NCI-H1092 (cell line): ENCODE measurements at places on chromosomes 13 and 19.
A peak's percentile ranks its signal among the peaks of the same experiment; 100 is the strongest.

DNA sequence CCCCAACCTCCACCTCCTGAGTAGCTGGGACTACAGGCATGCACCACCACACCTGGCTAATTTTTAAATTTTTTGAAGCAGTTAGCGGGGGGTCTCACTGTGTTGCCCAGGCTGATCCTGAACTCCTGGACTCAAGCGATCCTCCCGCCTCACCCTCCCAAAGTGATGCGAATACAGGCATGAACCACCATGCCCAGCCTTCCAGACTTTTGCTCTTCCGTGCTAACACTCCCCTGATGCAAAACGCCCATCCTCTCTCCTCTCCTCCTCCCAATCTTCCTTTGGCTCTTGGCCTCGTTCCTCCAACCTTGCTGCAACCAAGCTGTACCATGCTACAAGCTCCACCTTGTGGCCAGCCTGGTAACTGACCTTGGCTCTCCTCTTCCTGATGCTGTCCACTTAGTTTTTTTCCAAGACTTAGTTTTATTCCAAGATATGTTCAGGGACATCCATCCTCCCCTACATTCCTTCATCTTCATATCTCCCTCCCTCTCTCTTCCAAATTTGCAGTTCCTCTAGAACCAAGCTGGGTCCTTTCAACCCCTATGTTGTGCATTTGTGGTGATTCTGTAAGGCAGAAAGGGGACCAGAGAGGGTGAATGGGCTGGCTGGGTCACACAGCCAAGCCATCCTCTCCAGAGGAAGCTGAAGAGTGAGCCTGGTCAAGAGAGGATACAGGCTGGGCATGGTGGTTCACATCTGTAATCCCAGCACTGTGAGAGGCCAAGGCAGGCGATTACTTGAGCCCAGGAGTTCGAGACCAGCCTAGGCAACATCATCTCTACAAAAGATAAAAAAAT lies 32.8 kb downstream of the TINCR start:
- DNase-seq, result no peak

DNA sequence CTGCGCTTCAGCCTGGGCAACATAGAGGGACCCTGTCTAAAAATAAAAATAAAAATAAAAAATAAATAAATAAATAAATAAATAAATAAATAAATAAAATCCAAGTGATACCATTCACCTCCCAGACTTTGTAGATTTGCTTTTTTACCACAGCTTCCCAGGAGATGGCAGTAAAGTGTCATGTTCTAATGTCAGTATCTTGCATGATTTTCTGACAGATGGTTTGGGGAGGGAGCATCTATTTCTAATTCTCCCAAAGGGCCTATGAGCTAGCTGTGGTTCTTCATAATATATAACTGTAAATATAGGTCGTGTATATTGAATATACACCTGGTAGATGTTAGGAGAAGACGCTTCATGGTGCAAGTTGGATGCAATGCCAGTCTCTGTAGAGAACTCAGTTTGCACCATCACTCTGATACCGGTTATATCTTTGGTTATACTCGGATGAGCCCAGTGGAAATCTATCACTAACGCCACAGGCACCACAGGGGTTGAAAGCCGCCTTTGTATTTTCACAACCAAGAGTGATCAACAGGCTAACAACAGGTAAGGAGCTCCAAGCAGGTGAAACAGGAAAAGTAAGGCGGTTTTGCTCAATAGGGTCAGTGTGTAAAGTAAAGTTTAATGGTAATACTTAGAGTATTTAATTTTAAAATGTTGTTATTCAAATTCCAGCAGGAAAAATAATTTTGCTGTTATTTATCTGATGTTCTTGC lies 13.9 kb downstream of the APLP1 start:
- peak; percentile 49 for DNase-seq

DNA sequence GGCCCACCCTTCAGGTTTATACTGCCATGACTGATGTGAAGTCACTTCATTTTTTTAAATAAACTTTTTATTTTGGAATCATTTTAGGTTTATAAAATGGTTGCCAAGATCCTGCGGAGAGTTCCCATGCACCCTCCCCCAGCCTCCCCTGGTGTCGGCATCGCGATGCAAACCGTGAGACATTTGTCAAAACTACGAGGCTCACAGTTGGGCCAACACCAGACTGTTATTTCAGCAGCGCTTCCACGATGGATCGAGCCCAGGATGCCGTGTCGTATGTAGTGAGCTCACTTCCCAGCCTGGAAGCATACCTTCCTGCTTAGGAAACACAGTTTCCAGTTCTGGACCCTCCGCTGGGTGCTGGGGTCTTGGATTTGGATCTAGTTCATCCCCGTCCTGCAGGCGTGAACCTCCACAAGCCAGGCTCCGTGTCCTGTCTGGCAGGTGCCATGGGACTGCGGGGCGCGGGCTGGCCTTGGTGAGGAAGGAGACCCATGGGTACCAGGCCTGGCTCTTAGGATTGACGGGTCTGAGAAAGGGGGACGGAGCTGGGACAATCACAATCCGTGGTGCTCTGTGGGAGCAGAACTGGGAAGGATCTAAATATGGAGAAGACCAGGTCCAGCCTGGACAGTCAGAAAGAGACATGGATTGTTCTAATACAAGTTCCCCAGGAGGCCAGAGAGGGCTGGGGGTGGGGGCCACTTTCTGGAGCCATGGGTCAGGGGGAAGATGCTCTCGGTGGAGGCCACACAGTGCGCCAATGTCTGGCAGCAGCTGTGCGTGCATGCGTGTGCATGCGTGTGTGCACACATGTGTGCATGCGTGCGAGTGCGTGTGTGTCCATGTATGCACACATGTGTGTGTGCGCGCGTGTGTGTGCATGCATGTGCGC lies 2.4 kb upstream of the SBK2 start:
- DNase-seq, result no peak

DNA sequence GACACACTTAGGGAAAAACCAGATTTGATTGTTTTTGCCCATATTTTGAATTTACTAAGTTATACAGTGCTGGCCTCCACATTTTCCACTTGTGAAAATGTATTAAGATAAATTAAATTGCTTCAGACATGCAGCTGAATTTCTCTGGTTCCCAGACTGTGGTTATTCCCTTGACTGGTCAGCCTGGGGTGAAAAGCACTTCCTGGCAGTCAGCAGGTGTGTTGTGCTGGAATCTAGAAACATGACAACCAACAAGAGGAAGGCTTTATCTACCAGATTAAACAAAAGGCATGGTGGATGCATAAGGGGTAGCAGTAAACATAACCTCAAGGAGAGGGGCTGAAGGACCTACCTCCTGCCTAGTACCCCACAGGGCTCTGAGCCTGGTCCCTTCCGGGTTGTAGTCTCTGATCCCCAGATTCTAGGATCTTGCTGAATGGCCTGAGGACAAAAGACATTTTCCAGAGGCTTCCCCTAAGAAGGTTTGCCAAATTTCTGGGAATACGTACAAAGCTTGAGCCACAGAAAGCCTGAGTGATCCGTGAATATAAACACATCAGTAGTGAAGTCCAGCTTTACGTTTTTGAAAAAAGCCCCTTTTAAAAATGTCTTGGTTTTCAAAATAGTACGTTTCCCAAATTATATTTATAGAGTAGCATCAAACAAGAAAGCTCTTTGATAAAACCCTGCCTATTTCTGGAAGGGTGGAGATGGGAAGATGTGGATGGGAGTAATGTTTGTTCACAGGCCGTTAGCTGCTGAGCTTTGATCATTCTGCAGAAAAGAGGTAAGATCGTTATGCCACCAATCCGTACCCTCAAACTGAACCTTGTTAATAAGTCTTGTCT lies 133.4 kb downstream of the LACC1 start:
- no peak for DNase-seq

- no peak for DNase-seq
Measured at GRCh38 chr13:80962855-80963254, 621.9 kb upstream of the SPRY2 start.

- DNase-seq, result peak; percentile 39
Measured at GRCh38 chr13:106533101-106533942, 2.1 kb downstream of the EFNB2 start.

- peak; percentile 91 for DNase-seq
Measured at GRCh38 chr13:107329991-107330390, 762.1 kb upstream of the ARGLU1 start.

DNA sequence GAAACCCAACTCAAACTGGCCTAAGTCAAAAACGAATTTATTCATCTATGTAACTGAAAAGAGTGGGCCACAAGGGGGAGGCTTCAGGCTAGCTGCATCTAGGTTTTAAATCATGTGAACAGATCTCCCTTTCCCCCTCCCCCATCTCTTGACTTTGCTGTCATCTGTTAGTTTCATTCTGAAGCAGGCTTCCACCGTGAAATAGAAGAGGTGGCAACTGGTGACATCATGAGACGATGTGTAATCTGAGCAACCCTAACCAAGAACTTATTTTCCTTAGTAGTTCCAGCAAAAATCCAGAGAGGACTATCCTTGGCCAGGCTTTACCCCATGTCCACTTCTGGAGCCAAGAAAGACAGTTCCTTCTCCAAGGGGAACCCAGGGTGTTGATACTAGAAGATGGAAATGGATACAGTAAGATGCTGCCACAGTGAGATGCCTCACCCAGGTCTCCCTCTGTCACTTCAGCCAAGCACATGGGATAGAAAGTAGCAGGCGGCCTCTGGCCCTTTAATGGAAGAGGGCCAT lies 9.4 kb downstream of the SAMD4B start:
- no peak for DNase-seq

DNA sequence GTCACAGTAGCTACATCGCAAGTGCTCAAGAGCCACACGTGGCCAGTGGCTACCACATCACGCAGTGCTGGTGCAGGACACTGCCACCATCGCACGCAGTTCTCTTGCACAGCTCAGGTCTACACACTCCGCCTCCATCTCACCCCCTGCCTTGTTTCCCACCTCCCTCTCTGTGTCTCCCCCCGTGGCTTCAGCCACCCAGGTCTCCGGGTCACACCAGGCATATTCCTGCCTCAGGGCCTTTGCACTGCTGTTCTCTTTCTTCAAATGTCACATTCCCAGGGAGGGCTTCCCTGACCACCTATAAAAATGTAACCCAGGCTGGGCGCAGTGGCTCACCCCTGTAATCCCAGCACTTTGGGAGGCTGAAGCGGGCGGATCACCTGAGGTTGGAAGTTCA lies 10.6 kb downstream of the CCDC8 start:
- DNase-seq, result no peak

GRCh38 chr13:49655906-49656305 lies 27.6 kb downstream of the ARL11 start:
- DNase-seq, result no peak

DNA sequence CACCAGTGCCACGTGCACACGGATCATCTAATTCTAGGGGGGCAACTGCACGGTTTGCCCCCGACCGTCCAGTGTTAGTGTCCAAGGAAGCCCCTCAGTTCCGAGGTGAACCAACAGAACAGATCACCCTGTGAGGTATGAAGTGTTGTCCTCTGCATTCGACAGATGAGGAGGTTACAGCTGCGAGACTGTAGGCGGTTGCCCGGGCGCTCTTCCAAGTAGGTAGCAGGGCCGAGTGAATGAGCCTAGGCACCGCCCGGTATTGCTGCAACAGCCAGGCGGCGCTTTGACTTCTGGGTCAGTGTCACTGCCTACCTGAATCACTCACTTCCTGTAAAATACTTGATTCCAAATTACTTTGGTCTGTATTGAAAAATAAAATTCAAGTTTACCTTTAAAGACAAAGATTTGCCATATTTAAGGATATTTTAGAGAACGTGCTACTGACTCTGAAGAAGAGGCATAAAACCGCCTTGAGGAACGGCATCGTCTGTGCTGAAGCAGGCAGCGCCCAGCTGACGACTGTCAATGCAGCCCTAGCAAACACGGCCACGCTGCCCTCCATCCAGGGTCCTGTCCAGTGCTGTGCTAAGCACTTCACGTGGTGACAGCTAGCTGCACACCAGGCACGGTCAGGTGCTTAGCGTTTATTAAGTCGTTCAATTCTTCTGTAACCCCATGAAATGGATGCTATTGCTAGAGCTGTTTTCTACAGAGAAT lies 19.3 kb upstream of the RASA3 start:
- DNase-seq, result peak; percentile 16

DNA sequence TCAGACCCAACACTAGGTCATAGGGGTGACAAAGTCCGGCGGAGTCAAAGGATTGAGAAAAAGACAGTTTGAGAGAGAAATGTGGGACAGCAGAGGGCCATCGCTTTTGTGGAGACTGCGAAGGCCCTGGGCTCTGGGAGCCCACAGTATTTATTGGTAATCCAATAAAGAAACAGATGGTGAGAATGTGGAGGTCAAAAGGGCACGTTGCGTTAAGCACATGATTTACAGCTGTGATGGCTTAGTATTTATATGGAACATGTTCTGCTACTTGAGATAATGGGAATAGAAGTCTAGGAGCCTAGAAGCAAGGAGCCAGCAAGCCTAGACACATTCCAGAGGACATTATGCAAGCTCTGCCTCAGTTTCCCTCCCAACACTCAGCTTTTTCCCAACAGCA lies 2521.1 kb downstream of the PCDH9 start:
- no peak for DNase-seq
